Activated CD8-positive, alpha-beta T cell treated with anti-CD3 and anti-CD28 coated beads, Interleukin-2, amount 10 ng/mL, durations not matched to agents 7 days and 5 days (primary cell): ENCODE measurements at places on chromosomes 7 and 10. TPM values are rescaled to one million over a fixed set of nuclear protein-coding genes. Genes with fewer than 3 reads are reported as not detected.

- no peak for DNase-seq
Measured at GRCh38 chr7:46616636-46617035, 695.6 kb upstream of the IGFBP3 start.

GRCh38 chr7:155769701-155770100 is 42.6 kb downstream of the SHH start:
- no peak for DNase-seq

GRCh38 chr10:49158404-49158803 is 24.6 kb upstream of the FAM170B start:
- no peak for DNase-seq

DNA sequence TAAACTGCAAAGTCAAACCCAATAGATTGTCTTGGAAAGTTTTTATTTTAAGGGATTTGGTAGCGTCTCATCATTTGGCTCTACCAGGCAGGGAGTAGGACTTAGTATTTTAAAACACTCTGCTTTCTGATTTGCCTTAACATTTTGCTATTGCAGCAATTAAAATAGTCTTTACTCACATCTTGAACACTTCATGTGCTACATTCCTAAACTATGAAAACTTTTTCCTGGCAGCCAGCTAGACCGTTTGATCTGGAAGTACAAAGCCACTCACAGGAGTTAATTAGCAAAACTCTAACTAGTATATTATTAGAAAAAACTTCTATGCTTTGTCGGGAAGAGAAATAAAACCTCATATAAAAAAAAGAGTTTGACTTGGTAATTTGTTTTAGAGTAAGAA is 111.4 kb downstream of the TFPI2 start:
- DNase-seq, result no peak

The LRRD1 gene
- not detected for total RNA-seq
